ENCODE measurements at places on chromosomes 7 and 10. TPM values are rescaled to one million over a fixed set of nuclear protein-coding genes. Genes with fewer than 3 reads are reported as not detected.

DNA sequence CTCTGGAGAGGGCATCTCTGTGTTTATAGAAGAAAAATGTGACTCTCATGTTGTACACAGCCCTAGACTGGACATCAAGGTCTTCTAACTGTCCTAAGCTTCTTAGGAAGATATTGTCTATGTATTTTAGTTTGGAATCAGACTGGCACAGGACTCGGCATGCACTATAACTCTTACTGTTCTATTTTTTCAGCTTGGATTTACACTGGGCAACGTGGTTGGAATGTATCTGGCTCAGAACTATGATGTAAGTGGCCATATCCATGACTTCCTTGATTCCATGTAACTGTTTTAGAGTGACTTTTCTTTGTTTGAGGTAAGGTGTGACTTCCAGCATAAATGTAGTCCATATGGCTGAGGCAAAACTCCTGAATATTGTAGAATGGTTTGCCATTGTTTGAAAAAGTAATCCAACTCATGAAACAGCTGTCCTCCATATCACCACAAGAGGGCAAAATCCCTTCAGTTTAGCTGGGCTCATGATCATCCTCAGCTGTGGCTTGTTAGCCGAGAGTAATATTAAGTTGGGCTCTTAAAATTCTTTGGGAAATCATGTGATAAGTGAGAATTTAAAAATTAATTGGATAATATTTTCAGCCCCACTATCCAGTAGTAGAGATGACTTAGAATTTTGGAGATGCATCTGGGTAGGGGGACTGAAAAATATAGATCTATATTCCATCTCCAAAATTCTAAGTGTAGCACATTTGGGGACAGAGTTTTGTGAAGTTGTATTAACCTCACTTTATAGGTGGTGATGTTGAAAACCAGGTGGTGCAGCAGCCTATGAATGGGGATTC lies 10.4 kb downstream of the STMP1 start:
- peak; percentile 86 for DNase-seq

The RASA4B gene
- 0.40 TPM for total RNA-seq

The LRRD1 gene
- total RNA-seq: not detected

DNA sequence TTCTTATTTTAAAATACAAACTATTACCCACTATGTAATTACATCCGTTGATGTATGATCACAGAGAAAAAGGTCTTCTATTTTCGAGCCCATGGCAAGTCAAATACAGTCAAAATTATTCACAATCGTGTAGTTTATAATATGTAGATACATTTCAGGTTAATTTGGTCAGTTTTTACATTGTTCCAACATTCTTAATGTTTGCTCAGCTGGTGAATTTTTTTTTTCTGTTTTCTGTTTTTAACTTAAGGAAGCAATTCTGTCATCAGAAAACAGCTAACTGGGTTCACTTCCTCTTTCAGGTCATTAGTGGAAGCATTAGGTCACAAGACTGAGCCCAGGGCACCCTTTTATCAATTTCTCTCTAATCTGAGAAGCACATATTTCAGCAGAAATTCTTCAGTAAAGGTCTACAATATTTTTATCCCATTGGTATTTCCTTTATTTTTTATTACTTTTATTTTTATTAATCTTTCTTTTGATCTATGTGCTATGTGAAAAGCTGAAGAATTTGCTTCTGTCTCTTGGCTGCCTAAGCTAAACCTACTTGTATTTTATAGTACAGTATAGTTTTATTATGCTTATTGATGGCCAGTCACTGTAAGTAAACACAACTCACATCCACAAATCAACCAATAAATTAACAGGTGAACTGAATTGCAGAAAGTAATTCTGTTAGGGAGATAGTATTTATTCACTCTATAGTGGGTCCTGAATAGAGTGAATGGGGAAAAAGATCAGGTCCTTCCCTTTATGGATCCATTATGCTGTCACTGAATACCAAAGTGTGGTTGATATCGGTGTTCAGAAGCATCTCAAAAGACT lies 84.6 kb downstream of the ICA1 start:
- no peak for DNase-seq

DNA sequence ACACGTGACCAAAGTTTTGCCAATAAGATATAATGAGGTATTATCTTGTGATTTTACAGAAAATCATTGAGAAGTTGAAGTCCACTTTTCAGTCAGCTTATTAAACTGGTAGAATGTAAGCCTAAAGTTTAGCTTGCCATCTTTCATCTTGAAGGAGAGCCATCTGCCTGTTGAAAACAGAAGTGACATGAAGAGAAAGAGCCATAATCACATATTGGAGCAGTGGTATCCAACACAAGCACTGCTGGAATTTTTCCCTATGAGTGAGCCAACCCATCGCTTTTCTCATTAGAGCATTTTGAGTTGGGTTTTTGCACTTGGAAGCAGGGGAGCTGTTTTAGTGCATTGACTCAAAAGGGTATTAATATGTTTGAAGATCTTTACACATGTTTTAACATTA lies 117.6 kb upstream of the FERD3L start:
- peak; percentile 40 for DNase-seq

The SPOCK2 gene
- 0.06 TPM for total RNA-seq

GRCh38 chr10:23158370-23158769 lies 33.7 kb upstream of the PTF1A start:
- DNase-seq: peak; percentile 44

DNA sequence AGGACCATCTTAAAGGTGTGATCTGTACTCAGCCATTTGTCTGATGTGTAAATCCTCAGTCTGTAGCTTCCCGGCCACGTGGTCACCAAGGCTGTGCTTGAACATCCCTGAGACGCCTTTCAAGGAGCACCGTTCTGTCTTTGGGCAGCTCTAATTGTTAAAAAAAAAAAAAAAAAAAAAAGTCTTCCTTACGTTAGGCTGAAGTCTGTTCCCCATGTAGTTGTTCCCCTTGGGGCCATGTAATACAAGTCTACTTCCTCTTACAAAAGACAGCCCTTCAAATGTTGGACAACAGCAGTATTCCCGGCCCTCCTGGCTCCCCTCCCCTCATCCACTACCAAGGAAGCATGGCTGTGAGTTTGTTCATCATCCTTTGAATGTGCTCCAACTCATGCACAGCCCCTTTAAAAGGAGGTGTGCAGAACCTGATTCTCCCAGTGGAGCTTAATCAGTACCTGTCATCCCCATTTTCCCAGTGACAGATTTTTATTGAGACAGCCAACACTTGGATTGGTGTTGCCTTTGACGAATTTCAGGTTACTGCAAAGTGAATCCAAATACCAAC lies 392.2 kb upstream of the GALNT17 start:
- DNase-seq: no peak

- peak; percentile 33 for DNase-seq
Observed at GRCh38 chr10:74923556-74923955, 97.2 kb downstream of the KAT6B start.
